ENCODE measurements at places on chromosomes 1 and 21.

GRCh38 chr1:244662599-244662998 is 9.7 kb downstream of the DESI2 start:
- DNase-seq, result no peak

GRCh38 chr1:230122366-230123279 is 55.6 kb downstream of the GALNT2 start:
- no peak for DNase-seq

GRCh38 chr1:31912839-31913239 is 25.3 kb downstream of the PTP4A2 start:
- DNase-seq, result no peak

DNA sequence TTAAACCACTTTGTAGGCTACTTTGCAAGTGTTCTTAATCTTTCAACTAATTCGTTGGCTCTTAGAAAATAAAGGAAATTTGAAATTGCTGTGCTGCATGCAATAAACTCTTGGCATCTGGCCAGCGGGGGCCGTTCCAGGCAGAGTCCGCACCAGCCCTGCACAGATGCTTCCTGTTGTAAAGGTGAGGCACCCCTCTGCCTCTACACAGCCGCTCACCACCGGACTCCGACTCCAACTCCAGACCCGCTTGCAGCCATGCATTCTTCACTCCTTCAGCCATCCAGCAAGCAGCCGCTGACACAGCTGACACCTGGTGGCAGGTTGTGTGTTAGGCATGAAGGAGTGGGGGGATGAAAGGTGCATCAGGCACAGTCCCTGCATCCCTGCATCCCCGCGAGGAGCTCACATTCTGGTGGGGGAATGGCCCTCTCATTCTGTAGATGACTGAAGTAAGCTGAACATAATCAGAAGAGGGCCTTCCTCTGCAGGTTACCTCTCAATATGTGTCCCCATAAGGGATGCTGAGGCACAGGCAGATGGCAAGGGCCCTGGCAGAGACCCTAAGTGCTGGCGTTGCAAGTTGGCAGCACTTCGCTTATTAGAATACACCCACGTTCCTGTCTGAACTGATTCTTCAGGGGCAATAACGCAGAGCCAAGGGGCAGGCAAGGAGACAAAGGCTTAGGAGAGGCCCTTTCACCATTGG is 56.8 kb downstream of the GLIS1 start:
- peak; percentile 32 for DNase-seq

DNA sequence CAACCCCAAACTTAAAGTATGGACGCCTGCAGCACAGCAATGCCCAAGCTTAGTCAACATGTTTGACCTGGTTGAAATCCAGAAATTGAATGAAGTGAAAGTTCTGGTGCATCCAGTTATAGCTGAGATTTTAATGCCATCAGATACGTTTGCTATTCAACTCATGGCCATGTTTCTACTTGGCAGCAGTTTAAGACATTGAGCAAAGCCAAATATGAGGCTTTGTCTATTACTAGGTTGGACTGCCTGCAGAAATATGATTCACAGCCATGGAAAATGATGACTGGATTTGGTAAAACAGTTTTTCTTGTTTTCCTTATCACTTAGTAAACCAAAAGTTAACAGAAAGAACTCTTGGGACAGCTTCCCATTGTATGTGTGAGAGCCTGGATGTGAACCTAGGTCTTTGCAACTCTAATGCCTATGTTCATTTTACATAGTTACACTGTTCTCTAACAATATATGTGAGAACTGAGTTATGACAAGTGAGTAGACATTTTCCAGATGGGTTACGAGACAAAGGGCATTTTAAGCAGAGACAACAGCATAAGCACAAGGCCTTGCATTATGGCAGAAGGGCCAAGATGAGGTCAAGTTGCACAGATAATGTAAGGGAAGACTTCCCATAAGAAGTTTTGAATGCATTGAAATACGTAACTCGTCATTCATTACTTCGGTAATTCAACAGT is 32.4 kb upstream of the MYSM1 start:
- DNase-seq, result no peak

DNA sequence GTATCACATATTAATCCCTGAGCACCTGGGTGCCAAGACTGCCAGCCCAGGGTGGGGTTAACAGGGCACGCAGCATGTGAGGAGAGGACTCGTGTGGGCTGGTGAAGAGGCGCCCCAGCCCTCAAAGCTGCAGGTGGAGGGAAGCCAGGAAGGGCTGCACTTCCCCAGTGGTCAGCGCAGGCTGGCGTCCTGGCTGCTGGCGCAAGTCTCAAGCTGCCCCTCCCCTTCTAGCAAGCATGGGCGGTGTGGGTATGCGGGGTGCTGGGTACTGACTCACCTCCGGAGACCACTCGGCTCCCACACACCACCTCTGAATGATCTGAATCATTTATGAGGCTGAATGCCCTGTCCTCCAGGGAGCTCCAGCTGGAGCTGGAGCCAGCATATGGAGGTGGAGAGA is 44.0 kb downstream of the EIF2D start:
- DNase-seq, result no peak

All from stimulated activated CD4-positive, alpha-beta T cell treated with anti-CD3 and anti-CD28 coated beads, Interleukin-2, amount 100 ng/mL, for 24 hours (primary cell).